ENCODE measurements at places on chromosomes 11 and 22. TPM values are rescaled to one million over a fixed set of nuclear protein-coding genes. Genes with fewer than 3 reads are reported as not detected.
A peak's percentile ranks its signal among the peaks of the same experiment; 100 is the strongest.

NPAS4 gene
- total RNA-seq: not detected

LRFN4 gene
- total RNA-seq: 13.8 TPM

KLHL35 gene
- total RNA-seq: 11.1 TPM

CRYBB1 gene
- total RNA-seq: not detected

OR2AG1 gene
- not detected for total RNA-seq

RGL4 gene
- not detected for total RNA-seq

KRTAP5-3 gene
- not detected for total RNA-seq

BIRC3 gene
- 4.8 TPM for total RNA-seq

TIMP3 gene
- 79.8 TPM for total RNA-seq

SLC25A1 gene
- 79.9 TPM for total RNA-seq

RHOD gene
- total RNA-seq: 156 TPM

RHOG gene
- total RNA-seq: 36.1 TPM

- no peak for DNase-seq
These were observed 83.2 kb upstream of the PITPNB start for GRCh38 chr22:28002181-28002700.

DNA sequence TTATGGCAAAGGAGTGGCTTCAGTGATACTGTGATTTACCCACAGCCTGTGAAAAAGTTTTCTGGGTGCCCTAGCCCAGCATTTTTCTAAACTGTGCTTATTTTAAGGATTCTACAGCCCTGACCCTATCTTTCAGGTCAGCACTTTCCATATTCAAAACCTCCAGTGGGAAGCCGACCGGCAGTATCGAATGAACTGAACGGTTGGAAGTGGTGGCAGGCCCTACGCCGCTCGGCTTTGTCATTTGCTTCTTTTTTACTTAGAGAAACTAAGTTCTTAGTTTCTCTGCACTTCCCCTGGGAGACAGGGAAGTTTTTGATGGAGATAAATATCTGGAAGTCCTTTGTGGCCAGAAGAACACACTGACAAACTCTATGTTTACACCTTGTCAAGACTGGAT, 994 bp downstream of the GLB1L2 start:
- no peak for DNase-seq

DNA sequence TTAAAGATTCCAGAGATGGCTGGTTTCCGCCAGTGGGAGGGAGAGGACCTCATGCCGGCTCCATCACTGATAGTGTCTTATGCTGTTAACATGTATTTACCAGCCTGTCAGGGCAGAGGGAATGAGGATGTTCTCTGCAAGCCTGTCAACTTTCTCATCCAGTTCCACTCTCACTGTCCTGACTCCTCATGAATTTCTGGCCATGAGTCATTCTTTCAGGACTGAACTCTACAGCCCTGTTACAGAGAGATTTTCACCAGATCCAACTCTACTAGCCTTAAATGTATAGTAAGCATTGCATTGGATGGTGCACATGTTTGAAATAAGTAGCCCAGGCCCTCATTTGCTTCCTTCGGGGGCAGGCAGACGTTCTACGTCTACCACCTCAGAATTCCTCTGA, 387.7 kb downstream of the TMEM135 start:
- DNase-seq: no peak

GRCh38 chr11:121066623-121067022, 34.4 kb upstream of the TECTA start:
- DNase-seq: no peak

- no peak for DNase-seq
These were observed 48.0 kb downstream of the MCHR1 start for GRCh38 chr22:40727070-40727963.

GRCh38 chr11:12829131-12829530, 154.9 kb downstream of the TEAD1 start:
- DNase-seq: no peak

DNA sequence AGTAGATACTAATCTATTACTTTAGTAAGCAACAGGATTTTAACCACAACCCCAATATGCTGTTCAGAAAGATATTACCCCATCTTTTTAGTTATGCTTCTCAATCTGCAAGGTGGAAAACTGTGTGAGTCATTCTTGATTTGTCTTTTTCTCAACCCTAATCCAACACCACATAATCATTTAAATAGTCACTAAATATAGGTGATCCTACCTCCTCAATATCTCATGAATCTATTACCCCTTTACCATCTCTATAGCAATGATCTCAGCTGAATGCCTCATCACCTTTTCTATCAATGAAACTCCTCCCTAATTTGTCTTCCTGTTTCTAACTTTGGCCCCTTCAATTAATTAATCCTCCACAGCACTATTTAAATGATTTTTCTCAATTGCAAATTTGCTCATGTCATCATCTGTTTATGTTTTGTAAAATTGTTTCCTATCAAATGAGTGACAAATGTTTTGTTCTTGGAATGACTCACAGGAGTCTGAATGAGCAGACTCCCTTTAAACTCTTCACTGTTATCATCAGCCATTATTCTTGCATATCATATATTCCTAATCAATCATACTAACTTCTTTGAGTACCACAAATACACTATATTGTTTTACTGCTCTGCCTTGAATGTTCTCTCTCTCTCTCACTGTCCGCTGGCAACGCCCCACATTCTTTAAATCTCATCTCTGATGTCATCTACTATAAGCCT, 26.1 kb downstream of the SNX19 start:
- no peak for DNase-seq

DNA sequence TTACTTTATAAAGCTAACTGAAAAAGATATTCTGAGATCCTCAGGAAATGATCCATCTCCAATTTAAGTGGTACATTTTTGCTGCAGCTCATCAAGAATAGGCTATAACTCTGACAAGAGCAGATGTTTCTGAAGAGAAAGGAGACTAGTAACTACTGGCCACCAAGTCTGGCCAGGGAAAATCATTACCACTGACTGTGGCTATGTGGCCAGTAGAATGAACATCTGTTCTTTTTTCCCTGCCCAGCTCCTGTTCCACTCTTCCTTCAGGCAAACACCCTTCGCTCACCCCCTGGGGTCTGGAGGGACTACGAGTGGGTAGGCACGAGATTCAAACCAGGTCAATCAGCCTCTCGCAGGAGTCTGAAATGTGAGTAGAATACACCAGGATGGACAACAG, 23.9 kb downstream of the TMEM123 start:
- DNase-seq: no peak

DNA sequence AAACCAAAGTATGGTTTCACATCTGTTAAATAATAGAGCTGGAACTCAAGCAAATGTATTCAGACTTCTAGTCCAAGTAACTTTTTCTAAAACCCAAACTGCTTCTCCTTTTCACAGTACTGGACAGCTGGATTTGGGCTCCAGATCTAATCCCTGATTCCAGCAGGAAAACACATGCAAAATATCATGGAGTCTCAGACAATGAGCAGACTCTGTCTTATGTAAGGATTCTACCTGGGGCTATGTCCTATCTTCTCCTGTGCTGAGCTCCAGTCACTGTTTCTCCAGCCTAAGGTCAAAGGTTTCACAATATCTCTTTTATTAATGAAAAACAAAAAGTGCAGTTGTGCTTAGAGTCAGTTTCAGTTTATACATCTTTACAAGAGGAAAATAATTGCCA, 83.2 kb upstream of the EED start:
- DNase-seq: no peak

DNA sequence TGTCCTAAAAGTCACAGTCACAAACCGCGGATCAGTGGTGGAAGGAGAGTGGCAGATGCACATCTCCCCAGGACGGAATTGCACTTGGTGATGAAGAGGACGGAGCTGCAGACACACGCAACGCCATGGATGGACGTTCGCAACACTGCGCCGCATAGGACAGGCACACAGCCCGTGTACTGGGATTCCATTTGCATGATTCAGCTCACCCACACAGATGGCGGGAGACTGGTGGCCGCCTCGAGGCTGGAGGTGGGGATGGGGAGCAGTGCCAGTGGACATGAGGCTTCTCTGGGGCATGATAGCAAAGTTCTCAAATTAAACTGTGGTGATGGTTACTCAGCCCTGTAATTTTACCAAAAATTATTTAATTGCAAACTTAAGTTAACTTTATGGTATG, 37.4 kb downstream of the DUSP8 start:
- no peak for DNase-seq

DNA sequence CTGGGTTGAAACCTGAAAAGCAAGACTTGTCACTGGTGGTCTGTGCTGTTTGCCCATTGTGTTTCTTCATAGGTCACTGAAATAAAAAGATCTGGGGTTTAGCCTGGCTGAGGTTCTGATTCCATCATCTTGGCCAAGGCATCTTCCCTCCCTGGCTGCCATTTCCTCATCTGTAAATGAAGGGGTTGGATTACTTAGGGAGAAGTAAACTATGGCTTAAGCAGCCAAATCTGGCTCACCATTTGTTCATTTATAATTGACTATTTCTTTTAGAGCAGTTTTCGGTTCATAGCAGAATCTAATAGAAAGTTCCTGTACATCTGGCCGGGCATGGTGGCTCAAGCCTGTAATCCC, 52.3 kb upstream of the YWHAH start:
- no peak for DNase-seq

DNA sequence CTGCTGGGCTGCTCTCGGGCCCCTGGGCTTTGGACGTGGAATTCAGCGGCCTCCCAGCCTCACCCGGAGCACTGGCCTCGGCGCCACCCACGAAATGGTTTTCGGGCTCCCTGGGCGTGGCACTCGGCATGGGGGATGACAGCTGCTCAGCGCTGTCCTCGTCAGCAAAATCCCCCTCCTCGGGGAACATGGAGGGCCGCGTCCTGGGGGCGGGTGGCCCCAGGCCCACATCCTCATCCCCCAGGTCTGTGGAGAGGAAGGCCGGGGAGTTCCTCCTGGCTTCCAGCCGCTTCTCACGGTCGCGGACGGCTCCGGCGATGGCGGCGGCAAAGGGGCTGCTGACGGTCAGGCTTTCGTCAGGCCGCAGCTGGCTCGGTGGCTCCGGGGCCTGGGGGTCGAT, 88.4 kb downstream of the CTTN start:
- DNase-seq: no peak

DNA sequence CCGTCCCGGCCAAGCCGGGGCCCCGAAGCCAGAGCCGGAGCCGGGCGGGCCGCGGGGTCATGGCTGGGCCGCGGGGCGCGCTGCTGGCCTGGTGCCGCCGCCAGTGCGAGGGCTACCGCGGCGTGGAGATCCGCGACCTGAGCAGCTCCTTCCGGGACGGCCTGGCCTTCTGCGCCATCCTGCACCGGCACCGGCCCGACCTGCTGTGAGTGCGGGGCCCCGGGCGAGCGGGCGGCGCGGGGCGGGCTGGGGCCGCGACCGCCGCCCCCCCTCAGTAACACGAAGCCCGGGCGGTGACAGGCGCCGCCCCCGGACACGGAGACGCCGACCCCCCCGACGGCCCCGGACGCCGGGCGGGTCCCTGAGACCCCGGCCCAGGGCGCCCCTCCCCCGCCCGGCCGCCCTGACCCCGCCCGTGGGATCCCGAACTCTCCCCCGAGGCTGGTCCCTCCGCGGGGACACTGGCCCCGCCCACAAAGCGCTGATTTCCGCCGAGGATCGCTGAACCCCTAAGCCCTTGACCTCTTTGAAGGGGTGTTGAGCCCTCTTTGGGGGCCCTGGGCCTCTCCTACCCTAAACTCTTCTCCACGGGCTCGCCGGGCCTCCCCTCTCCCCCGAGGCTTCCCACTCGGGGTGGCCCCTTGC, 389 bp downstream of the MICALL1 start:
- no peak for DNase-seq

DNA sequence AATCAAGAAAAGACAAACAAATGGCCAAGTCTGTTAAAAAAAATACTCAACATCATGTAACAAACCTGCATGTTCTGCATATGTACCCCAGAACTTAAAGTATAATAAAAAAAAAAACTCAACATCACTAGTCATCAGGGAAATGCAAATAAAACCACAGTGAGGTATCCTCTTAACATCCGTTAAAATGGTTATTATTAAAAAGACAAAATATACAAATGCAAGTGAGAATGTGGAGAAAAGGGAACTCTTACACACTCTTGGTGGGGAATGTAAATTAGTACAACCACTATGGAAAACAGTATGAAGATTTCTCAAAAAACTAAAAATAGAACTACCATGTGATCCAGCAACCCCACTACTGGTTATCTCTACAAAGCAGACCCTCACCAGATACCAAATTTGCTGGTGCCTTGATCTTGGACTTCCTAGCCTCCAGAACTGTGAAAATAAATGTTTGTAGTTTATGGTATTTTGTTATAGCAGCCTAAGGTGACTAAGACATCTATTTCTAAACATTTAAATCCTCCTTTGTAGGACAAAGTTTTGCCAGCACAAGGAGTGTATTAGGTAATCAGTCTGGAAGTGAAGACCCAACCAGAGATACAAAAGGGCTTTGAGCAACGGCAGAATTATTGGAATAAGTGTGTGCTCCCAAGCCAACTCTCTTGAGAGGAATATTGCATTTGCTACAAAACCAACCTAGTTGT, 32.4 kb upstream of the SCUBE2 start:
- DNase-seq: no peak

- DNase-seq: no peak
These were observed 892 bp downstream of the GDPD5 start for GRCh38 chr11:75524665-75525432.

DNA sequence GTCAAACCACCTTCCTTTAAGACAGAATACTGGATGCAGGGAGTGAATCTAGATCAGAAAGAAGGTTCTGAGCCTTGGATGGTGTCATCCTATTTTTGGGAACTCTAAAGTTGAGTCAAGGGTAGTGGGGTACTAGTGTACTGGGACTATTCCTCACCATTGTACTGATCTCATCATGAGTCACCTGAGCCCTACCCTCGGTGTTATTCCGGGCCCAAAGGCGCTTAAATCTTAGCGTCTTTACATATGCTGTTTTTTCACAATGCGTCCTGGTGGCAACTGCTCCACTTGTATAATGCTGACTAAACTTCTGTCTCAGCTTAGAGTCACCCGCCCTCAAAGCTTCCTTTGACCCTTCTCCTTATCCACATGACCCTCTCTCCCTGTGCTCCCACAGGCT, 25.3 kb upstream of the PATE1 start:
- DNase-seq: no peak

GRCh38 chr11:39975091-39975490, 1484.4 kb downstream of the LRRC4C start:
- no peak for DNase-seq

DNA sequence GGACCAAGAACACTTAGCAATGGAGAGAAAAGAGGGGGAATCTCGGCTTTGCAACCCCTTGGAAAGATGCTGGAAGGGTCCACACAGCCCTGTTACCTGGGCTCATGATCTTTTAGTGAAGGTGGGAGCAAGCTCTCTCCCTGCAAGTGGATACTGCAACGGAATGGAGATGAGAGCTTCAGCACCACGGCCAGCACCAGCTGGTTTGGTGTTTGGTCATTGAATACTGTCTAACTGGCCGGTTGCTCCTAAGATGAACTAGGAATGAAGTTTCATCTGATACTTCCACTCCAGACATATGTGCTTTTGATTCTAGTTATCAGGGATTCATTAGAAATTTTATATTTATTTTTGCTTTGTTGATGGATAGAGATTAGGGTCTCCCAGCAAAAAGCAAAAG, 16.3 kb downstream of the HTR3A start:
- DNase-seq: no peak

DNA sequence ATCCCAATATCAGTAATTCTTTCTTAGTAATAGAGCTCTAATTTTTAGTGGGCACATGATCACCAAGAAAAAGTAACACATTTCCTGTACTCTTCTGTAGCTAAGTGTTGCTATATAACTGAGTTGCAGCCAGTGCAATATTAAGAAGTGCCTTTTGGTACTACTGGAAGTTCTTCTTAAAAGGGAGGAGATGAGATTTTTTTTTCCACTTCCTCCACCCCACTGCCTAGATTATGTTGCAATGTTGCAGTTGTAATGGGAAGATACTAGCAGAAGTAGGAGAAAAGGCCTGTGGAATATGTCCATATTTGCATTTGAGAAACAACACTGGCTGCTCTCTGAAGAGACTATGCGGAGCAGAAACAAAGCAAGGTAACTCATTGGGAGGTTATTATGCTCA, 280.6 kb upstream of the ANO5 start:
- DNase-seq: no peak

GRCh38 chr11:75328426-75329277, 22.8 kb downstream of the ARRB1 start:
- peak; percentile 92 for DNase-seq

Measured in PC-9 (cell line).